ENCODE measurements at places on chromosomes 5 and 9.

- DNase-seq: no peak
Measured at GRCh38 chr5:132232465-132232864, 4.8 kb upstream of the P4HA2 start.

DNA sequence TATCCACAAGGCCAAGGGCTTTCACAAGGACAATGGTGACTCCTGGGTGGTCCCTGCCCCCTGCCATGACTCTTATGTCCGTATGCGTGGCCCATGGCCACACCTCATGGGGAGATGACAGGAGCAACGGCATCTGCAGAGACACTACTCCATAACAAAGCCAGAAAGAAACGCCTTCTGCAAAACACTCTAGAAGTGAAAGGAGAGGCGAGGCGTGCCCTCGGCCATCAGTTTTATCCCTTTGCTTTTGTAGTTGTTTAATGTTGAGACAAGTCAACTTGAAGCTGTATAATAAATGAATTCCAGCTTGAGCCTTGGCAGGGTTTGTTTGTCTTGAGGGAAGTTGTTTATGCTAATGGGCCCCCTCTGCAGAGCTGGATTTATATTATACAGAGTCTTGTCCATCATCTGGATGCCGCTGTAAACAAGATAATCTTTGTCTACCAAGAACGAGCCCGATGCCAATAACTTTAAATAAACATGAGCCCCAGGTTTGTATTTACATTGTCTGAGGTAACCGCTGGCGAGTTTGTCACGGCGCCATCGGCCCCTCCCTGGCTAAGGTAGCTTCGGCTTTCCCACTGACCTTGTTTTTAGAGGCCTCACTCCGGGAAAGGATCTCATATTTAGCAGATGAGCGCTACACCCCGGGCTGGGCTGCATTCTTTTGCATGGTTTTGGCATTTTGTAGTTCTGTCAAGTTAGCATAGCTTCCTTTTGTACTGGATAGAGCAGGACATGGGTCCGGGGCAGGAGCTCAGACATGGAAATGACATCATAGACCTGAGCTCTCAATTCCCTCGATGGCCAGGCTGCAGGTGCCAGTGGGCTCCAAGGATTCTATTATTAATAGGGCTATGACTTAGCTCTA is 165.3 kb downstream of the ERCC6L2 start:
- DNase-seq: no peak

GRCh38 chr9:98861781-98862504 is 54.5 kb downstream of the GALNT12 start:
- no peak for DNase-seq

- no peak for DNase-seq
Measured at GRCh38 chr9:34628656-34629490, at the start of gene ARID3C. ARID3C (minus strand) TSS chr9:34629066; CDS start chr9:34628014, 1,052 bp downstream.

GRCh38 chr5:95989283-95990048 is 27.8 kb upstream of the ELL2 start:
- DNase-seq: no peak

GRCh38 chr5:37251665-37252064 is 2.5 kb upstream of the CPLANE1 start:
- DNase-seq: no peak

DNA sequence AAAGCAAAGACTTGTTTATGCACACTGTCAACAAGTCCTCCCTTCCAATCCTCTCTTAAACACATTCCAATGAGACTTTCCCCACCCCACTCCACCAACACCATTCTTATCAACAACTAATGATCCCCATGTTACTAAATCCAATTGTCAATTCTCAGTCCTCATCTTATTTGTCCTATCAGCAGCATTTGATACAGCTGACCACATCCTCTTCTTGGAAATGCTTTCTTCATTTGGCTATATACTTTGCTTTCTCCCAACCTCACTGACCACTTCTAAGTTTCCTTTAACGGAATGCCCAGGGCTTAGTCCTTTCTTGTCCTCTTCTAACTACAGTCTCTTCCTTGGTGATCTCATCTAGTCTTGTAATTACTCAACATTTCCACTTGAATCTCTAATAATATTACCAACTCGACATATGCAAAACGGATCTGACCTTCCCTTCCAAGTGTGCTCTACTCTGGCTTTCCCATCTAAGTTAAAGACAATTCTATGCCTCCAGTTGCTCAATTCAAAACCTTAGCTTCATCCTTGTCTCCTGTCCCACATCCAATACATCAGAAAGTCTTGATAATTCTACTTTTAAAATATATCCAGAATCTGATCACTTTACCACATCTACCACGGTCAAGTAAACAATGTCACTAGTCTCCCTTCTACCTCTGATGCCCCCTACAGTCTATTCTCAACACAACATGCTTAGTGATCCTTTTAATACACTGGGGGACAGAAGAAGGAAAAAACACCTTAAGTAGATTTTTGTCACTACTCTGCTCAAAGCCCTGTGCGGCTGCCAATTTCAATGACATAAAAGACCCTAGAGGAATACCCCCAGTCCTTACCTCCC is 25.5 kb downstream of the AGTPBP1 start:
- DNase-seq: no peak

GRCh38 chr5:99285606-99286005 is 356.8 kb upstream of the CHD1 start:
- no peak for DNase-seq

DNA sequence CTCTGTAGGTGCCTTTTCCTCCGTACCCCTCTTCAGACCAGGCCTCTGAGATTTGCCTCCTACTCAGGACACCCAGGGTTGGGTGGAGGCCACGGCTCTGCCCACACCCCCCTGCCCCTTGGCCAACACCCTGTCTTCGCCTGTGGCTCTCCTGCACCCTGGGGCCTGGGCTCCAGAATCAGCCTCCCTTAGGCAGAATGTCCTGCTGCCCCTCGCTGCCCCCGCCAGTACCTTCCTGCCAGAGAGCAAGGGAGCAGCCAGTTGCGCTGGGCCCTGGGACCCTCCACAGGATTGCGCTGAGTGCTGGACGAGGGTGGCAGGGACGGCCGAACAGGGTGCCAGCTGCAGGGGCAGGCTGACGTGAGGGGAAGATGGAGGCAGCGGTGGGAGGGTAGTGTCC is 53.5 kb downstream of the COL5A1 start:
- DNase-seq: no peak

DNA sequence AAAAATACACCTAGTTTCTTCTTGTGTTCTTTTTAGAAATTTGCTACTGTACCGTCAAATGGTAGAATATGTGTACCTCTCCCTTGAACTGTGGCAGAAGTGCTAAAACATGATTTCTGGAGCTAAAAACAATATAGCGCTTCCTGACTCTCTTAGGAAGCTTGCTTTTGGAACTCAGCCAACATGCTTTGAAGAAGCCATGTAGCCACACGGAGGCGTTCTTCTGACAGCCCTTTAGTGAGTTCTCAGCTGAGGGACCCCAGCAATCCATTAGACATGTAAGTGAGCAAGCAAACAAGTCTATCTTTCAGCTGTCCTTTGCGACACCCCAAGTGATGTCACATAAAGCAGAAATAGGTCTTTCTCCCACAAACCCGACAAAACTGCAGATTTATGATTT is 917.0 kb downstream of the CDH9 start:
- no peak for DNase-seq

DNA sequence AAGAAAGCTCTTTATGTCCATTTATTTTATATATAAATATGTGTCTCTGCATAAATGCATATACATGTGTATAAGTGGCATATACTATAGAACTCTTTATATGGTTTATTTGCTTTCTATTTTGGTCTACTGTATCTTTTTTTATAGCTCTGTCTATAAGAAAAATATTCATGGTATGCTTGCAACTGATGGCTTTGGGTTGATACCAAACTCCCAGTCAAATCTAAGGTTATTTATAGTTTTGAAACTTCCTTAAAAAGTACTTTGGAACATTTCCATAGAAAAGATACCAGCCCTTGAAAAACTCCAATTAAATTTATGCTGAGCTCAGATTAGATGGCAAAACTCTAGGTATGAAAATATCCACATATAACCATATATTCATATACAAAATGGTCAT is 120.0 kb upstream of the KLF9 start:
- no peak for DNase-seq

GRCh38 chr9:37617161-37617560 is 24.8 kb upstream of the TOMM5 start:
- no peak for DNase-seq

GRCh38 chr5:59763541-59763940 is 130.0 kb downstream of the PDE4D start:
- DNase-seq: no peak

DNA sequence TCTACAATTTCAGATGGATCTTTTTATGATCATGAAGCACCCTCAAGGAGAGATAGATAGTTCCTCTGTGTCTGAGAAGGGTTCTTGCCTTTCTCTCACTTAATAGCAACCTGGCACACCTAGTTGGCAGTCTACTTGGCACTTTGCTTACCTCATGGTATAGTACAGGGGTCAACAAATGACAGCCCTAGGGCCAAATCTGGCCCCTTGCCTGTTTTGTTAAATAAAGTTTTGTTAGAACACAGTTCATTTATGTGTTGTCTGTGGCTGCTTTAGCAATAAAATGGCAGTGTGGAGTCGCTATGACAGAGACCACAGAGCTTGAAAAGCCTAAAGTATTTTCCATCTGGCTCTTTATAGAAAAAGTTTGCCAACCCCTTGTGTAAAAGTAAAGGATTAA is 119.3 kb upstream of the CPEB4 start:
- no peak for DNase-seq

- no peak for DNase-seq
Measured at GRCh38 chr5:112248623-112249022, 170.5 kb downstream of the EPB41L4A start.

DNA sequence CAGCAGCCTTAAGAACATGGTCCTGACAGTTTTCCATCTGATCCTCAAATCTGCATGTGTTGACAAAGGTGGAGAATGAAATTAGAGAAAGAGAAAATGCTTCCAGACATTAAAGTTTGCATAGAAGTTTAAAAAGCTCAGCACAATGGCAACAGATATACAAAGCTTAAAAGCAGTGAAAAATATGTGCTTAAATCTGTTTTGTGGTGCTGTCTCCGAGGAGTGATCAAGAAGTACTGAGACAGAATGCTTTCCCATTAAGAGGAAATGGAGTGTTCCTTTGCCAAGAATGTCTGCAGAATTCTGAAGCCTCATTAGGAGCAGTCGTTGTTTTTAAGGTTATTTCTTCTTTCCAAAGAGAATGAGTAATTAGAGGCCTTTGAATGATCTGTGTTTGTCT is 131.4 kb downstream of the MCTP1 start:
- DNase-seq: no peak

GRCh38 chr9:114282104-114282485 is 40.8 kb upstream of the ORM1 start:
- DNase-seq: no peak

Measured in stimulated activated CD4-positive, alpha-beta T cell treated with anti-CD3 and anti-CD28 coated beads, Interleukin-1b, Interleukin-23, amount 100 ng/mL, for 1 hour (primary cell).